NCI-H1436 treated with DMSO at 0.1 percent for 48 hours (cell line): ENCODE measurements at places on chromosomes 7 and 10.

DNA sequence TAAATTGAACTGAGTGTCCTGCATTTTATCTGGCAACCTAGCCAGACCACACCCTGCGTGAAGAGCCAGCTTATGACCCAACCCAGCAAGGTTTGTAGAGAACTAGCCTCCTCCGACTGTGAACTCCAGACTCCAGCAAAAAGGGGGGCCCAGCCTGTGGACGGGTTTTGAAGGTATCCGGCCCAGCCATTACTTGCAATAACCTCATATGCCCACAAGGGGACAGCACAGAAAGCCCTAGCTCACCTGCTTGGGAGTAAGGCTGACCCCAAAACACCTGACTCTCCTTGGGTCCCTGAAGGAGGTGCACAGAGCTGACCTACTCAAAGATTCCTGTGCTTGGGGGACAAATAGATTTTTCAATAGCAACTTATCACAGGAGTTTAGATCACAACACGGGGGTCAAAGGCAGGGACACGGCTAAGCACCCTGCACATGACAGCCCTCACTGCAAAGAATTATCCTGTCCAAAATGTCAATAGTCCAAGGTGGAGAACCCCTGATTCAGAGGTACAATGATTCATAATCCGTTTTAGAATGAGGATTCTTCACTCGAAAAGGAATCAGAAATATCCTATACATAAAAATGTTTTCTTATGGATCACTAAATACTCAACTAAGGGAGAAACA, 4.6 kb downstream of the TRPV6 start:
- DNase-seq: no peak

DNA sequence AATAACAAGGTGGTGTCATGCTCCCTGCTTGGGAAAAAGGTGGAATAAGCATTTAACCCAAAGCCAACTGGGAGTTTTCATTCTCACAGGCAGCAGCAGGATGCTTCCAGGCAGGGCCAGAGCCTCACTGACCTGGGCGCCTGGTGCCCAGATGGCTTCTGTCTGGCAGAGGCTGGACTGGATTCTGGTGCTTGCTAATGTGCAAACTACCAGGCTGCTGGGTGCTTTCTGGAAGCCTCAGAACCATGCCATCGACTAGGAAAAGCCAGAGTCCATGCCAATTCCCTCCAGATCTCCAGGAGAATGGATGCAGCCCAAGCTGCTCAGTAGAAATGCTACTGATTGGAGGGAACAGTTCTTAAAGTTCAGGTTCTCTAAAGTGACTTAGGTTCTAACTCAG, 36.2 kb downstream of the VIPR2 start:
- no peak for DNase-seq

- DNase-seq: no peak
These were observed 235.2 kb downstream of the TMEM26 start for GRCh38 chr10:61217851-61218565.

GRCh38 chr10:1329622-1330021, 273.4 kb downstream of the WDR37 start:
- no peak for DNase-seq

DNA sequence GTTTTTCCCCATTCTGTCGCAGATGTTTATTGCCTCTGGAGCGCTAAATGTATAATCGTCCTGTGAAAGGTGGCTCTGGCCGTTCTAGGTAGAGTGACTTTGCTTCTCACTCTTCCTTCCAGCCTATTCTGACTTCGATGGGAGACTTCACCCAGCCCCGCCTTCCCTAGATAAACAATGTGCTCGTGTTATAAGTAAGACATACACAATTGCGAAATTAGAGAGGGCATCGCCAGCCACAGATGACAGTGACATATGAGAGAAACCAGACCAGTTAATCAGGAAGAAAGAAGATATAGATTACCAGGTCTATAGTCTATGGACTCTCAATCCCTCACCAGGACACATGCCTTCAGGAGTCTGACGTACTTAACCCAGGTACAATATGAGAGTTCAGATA, 1050.5 kb upstream of the AUTS2 start:
- no peak for DNase-seq

- no peak for DNase-seq
These were observed at the start of gene GRM3 for GRCh38 chr7:86643561-86644281. GRM3 (plus strand) TSS chr7:86643909; CDS start chr7:86765146, 121,237 bp downstream.

- DNase-seq: no peak
These were observed 357.0 kb downstream of the THSD7A start for GRCh38 chr7:11474902-11475585.

- no peak for DNase-seq
These were observed 192.9 kb downstream of the EVX1 start for GRCh38 chr7:27435461-27435860.

- DNase-seq: no peak
These were observed 134.6 kb downstream of the SEMA3A start for GRCh38 chr7:84060000-84060399.

GRCh38 chr10:73159038-73159648, 8.7 kb downstream of the ECD start:
- DNase-seq: peak; percentile 9

DNA sequence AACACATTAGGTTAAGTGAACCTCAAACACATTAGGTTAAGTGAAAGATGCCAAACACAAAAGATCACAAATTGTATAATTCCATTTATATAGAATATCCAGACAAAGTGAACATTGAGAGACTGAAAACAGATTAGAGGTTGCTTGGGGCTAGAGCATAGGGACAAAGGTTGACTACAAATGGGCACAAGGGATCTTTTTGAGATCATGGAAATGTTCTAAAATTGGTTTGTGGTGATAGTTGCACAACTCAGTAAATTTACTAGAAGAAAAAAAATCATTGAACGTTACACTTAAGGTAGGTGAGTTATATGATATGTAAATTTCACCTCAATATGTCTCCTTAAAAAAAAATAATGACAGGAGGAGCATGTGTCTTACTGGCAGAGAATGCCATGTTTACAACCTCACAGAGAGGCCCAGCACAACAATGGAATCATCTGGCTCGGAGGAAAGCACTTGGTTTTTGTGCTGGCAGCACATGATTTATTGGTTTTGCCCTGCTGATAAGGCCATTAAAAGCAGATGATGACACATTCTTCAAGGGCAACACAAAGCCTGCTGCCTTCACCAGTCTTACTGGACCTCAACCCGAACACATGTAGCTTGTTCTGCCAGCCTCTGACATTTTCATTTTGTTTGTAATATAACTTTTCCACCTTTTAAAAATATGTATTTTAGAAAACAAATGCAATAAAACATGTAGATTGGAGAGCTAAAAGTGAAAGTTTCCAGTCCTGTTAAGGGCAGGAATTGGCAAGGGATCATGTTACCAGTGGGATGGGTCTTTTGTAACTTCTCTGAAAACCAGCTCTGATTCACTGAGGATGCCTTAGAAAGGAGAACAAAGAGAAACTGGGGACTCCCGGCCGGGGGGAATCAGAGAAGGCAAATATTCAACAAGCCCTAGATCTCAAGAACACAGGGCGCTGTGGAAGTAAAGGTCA, 11.9 kb upstream of the LMOD2 start:
- DNase-seq: peak; percentile 24

GRCh38 chr10:25851548-25851947, 82.5 kb upstream of the MYO3A start:
- DNase-seq: no peak

GRCh38 chr10:5919568-5919967, 29.5 kb downstream of the FBH1 start:
- no peak for DNase-seq

- no peak for DNase-seq
These were observed 458.2 kb upstream of the NPVF start for GRCh38 chr7:25686493-25686892.

DNA sequence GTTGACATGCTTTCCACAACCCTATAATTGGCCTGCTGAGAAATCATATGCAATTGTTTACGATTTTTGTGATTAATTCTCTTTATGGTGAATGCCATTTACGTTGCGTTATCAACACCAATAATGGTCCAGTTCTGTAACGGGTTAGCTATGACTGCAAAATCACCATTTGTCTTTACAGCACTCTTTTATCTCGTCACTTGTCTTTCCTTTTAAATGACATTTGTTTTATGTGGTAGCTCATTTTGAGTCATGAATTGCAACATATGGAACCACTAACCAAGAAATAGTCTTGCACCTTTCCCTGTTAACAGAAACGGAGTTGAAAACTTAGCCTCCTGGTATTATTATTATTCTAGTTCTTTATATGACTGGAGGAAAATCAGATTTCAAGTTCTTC, 3.1 kb upstream of the KIAA1217 start:
- DNase-seq: no peak

DNA sequence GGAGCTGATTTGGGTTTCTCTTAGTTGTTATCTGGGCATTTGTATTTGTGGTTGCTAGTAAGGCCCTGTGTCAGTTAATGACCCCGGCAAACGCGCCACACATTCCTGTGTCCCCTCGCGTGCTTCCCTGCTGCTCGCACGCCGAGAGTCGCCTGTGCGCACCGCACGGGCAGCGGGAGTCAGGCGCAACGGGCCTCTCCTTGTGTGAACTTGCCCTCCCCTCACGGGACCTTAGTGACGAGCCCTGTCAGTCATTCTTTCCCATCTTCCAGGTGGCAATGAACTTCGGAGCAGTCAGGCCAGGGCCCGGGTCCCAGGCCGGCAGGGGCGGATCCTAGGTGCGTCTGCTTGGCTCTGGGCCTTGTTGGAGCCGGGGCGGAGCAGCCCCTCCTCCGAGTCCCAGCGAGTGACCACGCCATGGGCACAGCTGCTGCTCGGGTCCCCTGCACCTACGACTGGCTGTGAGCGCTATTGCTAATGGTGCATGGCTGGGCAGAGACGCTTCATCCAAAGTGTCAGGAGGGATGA, 12.4 kb upstream of the PRKAR1B start:
- no peak for DNase-seq

DNA sequence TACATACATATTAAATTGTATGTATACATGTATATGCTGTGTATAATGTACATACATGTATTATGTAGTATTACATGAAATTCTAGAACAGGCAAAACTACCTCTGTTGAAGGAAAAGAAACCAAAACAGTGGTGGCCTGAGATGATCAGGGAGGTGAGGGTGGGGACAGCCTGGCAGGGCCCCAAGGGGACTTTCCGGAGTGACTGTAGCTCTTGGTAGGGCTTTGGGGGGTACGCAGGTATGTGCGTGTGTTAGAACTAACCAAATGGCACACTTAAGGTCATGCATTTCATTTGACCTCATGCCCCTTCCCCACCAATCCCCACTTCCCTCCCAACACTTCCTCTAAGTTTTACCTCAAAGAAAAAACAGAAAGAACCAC, 31.3 kb downstream of the CTBP2 start:
- DNase-seq: no peak

GRCh38 chr7:128031901-128032604, 816 bp upstream of the LRRC4 start:
- DNase-seq: no peak

- no peak for DNase-seq
These were observed 373.7 kb upstream of the MKI67 start for GRCh38 chr10:128499956-128500355.

DNA sequence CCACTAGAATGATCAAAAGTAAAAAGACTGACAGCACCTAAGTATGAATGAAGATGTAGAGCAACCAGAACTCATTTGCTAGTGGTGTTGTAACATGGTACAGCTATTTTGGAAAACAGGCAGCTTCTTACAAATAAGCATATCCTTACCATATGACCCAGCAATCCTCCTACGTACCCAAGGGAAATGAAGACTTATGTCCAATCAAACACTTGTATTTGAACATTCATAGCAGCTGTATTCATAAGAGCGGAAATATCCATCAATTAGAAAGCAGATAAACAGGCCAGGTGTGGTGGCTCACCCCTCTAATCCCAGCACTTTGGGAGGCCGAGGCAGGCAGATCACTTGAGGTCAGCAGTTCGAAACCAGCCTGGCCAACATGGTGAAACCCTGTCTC, 53.0 kb downstream of the KLRG2 start:
- peak; percentile 36 for DNase-seq

DNA sequence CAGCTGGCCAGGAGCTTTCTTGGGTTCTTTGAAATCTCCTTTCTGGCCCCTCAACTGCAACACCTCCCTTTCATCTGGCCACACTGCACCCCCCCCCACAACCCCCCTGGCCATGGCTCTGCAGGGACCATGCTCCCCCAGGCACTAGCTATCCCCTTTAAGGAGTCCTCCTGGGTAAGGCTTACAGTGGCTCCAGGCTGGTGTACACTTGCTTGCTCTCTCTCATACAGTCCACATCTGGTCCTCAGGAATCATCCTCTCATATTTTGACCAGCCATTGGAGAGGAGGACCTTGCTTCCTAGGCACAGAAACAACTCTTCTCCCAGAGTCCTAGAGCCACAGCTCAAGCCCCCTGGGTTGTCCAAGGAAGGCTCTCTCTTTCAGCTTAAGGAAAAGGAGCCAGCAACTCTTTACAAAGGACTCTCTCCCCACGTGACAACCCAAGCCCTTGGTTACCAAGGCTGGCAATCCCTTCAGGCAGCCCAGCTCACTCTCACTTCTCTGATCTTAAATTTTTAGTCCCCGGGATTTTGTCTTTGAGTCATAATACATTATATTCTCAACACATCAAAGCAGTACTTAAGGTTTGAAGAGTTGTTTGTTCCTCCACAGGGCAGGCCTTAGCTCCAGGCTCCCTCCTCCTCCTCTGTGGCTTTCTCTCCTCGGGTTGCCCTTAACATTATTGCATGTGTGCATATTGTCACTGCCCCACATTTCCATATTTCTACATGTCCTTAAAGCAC, 9.9 kb downstream of the GARIN1A start:
- DNase-seq: no peak

DNA sequence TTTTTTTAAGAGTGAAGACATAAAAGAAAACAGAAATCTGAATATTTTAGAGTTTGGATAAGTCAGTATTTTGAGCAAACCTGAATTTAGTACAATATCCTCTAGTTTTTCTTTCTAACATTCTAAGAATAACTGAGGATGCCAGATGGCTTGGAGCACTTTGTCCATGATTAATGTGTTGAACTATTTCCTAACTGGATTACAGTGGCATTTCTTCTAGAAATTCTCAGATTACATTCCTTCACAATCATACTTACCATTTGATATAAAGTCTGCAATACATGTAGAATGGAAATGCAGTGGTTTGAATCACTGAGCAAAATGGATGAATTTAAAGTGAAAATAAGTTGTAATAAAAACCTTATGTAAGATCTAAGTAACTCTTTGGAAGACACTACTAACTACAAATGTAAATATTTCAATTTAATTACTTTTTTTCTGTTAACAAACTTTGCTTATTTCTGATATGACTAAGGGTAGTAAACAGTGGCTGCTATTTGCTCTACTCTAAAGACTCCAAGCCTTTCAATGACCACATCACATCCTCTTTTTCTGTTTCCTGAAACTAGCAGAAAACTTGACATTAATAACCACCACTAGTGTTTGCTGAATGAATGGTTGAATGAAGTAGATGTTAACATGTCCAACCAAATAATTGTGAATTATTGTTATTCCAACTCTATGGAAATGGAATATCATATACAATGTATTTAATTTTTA, 102.8 kb downstream of the PRKG1 start:
- DNase-seq: no peak

GRCh38 chr10:64659311-64659710, 1138.1 kb downstream of the REEP3 start:
- no peak for DNase-seq

GRCh38 chr10:119654540-119654939, 3.4 kb downstream of the BAG3 start:
- DNase-seq: no peak
